ENCODE measurements at places on chromosomes 11 and 22.

GRCh38 chr22:39839917-39840510 lies 53.5 kb downstream of the ENTHD1 start:
- no peak for DNase-seq

DNA sequence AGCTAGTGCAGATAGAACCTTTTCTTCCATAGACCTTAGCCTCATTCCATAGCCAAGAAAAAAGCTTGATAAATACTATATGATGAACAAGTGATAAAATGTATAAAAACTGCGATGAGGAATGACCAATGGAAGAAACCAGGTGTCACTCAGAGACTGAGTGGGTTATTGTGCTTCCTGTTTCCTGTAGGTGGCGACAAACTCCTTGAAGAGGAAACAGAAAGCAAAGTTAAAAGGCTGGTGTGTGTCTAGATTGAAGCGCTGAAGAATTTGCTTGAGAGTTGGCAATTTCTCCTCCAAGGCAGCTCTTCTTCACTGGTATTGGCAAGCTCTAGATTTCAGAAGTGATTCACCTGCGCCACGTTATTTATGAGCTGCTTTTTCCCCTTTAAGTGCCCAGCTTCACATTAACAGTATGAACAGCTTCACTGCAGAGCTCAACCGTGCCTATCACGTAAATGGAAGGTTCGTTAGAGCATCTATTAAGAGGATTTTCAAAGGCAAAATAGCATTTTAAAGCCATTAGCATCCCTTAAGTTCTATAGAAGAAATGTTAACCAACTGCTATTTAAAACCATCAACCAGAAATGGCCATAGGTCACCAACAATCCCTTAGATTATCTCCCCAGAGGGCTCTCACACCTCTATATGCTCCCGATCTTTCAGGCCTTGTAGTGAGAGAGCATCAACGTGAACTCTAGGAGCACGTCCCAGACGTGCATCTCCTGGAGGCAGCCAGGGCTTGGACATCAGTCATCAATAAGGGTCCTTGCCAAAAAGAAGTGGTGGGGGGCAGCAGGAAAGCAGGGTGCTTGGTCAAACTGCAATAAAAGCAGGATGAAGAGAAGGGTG lies 179.4 kb downstream of the CADM1 start:
- DNase-seq, result peak; percentile 25

GRCh38 chr22:43826142-43827002 lies 14.3 kb upstream of the EFCAB6 start:
- DNase-seq, result no peak

- DNase-seq, result no peak
Measured at GRCh38 chr11:44638032-44638431, 72.6 kb downstream of the CD82 start.

- DNase-seq, result no peak
Measured at GRCh38 chr11:116422556-116422955, 350.2 kb downstream of the BUD13 start.

GRCh38 chr11:94662846-94663390 lies 95.8 kb downstream of the PIWIL4 start:
- DNase-seq, result no peak

DNA sequence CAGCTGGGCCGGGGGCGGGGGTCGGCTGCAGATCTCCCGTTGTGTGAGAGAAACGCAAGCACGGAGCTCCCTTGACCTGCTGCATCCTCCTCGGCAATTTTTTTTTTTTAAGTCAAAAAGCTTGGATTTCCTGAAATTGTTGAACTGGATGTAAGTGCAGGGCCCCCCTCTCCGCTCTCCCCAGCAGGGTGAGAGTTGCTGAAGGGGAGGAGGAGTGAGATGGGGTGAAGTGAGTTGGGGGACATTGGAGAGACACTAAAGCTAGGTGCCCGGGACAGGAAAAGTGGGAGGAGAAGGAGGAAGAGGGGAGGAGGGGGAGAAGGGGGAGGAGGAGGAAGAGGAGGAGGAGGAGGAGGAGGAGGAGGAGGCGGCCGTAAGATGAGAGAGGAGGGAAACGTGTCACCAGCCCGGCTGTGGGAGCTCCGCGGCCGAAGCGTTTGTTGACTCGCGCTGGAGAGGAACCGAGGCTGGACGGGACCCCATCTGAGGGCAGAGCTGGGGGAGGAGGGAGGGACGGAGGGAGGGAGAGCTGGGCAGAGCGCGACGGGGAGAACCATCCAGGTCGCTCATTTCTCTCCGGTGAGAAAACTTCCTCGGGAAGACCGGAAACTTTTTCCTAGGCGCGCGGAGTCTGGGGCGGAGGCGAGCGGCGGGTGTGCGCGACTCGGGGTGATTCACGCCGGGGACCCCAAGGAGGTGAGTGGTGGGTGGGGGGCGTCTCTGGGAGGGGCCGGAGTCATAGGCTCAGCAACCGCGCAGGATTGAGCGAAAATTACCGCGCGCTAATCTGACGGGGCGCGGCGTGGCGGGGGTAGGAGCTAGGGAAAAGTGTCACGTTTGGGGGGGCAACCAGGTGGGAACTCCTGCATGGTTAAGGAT lies 80.2 kb downstream of the PRR5L start:
- DNase-seq, result no peak

Data from GM19239 (cell line).